ENCODE measurements at places on chromosomes 11 and 22.

- DNase-seq: no peak
Measured at GRCh38 chr11:134339756-134340155, 8.0 kb downstream of the GLB1L2 start.

DNA sequence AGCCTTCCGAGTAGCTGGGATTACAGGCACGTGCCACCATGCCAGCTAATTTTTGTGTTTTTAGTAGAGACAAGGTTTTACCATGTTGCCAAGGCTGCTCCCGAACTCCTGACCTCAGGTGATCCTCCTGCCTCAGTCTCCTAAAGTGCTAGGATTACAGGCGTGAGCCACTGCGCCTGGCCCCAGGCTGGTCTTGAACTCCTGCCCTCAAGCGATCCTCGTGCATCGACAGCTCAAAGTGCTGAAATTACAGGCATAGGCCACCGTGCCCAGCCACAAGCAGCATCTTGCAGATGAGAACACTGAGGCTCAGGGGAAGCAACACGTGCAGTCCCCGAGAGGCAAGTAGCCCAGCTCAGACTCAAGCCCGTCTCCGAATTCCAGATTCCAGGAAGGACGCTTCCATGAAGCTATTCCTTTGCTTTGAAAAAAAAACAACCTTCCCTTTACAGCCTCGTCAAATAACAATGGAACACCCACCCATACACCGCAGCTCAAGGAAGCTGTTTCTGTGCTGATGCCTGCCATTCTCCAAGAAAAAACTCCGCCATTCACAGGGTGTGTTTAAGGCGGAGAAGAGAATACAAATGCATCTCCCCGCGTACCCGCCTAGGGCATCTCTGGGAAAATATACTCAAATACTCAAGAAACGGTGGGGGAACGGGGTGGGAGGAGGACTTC, 34.5 kb upstream of the PDGFB start:
- no peak for DNase-seq

- DNase-seq: peak; percentile 20
Measured at GRCh38 chr11:33735271-33736147, 714 bp downstream of the CD59 start.

DNA sequence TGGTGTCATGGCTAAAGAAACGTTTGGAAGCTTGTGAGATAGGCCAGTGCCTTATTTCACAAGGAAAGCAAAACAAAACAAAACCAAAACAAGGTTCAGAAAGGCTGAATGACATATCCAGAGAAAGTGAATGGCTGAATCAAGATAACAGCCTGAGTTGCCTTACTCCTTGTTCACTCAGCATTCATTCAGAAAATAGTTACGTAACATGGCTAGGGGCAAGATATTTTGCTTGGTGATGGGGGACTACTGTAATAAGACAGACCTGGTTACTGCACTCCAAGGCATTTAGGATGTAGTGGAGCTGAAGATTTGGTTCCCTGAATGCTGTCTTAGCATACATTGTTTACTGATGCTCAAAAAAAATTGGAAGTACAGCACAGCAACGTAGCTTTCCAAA, 47.7 kb downstream of the C11orf91 start:
- DNase-seq: no peak

DNA sequence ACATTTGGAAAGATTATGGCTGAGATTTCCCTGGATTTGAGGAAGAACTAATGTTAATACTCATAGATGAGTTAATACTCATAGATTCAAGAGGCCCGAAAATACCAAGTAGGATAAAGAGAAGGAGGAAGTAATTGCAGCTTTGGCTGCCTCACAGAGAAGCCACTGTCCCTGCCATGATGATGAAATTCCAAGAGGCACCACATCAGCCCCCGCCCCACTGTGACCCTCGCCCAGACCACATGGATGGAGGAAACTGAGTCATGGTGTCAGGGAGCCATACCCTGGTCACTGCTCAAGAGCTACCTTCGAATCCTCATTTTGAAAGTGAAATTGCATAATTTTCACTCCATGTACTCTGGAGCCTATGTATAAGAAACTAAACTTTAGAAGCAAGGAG, 92.9 kb upstream of the SLC22A12 start:
- no peak for DNase-seq

DNA sequence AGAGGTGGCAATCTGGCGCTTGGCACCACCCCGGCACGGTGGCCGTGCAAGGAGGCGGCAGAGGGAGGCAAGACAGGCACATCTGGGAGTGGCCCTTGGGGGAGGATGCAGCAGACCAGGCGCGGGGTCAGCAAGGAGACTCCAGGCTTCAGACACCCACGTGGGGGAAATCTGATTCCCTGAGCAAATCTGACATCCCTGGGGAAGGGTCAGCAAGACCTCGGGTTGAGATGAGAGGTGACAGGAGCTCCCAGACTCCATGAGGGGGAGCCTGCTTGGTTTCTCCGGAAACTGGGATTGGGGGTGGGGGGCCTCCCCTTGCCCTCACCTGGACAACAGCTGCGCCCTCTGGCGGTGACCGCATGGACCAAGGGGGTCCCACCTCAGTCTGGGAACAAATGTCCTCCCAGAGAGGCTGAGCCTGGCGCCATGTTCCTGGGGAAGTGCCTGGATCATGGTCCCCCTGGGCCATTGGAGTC, 4.0 kb upstream of the RCOR2 start:
- DNase-seq: no peak

DNA sequence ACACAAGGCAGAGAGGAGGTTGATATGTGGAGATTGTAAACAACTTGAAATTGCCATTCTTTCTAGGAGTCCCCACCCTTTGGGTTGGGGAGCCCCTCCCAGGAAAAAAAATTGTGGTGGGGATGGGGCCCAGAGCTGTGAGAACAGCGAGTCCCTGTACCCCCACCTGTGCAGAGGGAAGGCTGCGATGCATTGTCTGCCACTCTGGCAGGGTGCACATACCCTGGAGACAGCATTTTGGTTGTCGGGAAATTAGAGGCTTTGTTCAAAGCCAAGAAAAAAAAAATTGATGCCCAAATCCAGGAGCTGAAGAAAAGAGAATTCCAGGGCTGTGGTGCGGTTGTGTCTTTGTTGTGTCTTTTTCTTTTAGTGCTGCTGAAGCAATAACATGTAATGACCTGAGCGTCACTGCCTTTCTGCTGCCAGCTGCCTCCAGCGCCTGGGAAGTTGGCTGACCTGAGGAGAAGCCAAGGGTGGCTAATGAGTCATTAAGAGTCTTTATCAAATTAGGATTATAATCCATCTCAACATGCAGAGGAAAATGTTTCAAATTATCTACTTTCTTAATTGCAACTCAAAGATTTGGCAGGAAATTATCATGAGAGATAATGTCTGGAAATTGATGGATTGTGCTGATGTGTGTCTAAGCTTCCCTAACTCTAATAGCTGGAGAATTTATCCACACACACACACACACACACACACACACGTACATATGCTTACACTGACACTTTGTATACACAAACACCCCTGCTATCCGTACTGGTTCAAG, 8.0 kb upstream of the PKNOX2 start:
- no peak for DNase-seq

- DNase-seq: peak; percentile 9
Measured at GRCh38 chr11:40384991-40385390, 1074.5 kb downstream of the LRRC4C start.

GRCh38 chr11:69770540-69770939, 4.6 kb downstream of the FGF4 start:
- no peak for DNase-seq

DNA sequence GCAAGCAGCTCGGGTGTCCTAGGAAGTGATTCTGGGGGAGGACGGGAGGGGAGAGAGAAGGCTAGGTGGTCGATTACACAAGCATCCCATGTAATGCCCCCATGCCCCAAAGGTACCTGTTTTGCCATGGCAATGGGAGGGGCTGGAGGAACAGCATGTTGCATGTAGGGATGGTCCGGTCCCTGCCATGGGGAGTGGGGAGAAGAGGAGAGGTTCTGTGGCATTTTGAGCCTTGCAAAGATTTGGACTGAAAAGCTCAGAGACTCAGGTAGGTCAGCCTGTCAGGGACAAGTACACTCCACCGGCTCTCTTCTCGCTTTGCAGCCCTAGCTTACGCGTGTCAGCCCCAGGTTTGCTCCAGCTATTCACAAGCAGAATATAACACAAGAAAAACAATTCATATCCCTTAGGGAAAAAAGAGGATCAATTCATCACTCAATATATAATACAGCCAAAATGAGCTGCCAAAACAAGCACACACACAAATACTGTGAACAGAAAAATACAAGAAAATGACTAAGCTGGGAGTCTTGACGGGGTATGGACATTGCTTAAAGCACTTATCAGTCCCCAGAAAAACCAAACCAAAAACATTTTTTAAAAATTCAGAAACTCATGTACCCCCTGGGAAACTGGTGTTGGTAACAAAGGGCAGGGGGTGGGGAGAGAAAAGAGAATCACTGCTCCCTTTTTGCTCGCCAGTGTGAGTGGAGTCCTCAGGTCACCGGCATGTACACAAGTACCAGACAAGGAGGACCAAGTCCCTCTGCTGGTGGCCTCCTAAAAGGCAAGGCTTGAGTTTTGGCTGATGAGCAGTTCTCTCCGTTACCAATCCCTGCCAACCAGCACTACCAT, 21.6 kb downstream of the APOL5 start:
- DNase-seq: no peak
